Progenitor cell of endocrine pancreas (in vitro differentiated cells): ENCODE measurements at places on chromosomes 6 and 20.
A peak's percentile ranks its signal among the peaks of the same experiment; 100 is the strongest.

GRCh38 chr6:157710604-157711003, 112.4 kb upstream of the SNX9 start:
- DNase-seq, result no peak

DNA sequence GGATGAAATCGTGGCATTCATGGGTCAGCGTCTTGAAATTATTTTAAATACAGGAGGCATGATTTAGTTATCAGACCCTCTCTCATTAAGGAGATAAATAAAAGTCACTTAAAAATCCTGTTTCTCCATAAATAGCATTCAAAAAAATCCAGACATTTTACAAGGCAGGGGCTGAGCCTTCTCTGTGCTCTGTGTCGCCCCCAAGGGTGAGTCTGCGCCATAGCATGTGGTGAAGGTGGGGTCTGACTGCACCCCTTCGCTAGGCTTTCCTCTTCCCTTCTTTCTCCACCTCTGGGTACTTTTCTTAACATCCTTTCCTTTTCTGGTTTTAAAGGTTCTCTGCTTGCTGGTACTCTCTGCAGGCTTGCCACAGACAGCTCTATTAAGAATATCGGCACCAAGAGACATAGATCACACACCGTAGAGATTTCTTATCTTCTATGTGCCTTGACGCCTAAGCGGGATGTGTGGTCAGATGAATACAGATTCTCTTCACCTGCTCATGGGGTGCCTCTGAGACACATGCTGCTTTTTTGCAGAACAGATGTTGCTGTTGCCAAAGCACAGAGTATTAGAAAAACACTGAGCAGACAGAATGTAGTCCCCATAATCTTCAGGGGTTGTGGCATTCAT, 20.1 kb upstream of the FAM209A start:
- DNase-seq, result no peak

- no peak for DNase-seq
Measured at GRCh38 chr6:56649053-56649769, 6.5 kb upstream of the DST start.

DNA sequence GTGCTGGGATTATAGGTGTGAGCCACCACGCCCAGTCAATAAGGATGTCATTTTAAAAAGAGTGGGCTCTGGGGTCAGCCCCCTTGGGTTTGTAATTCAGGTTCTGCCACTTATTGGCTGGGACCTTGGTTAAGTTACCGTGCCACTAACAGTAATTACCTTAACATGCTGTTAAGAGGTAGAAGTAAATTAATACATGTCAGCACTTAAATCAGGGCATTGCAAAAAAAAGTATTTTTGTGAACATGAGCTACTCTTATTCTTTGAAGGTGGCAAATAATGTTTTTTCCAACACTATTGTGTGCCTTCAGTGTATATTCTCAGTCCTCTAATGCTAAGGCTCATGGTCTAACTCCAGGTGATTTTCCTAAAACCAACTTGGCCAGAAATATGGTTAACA, 109.5 kb downstream of the F13A1 start:
- DNase-seq, result no peak

GRCh38 chr6:33987531-33988021, 158.3 kb downstream of the GRM4 start:
- DNase-seq, result no peak

DNA sequence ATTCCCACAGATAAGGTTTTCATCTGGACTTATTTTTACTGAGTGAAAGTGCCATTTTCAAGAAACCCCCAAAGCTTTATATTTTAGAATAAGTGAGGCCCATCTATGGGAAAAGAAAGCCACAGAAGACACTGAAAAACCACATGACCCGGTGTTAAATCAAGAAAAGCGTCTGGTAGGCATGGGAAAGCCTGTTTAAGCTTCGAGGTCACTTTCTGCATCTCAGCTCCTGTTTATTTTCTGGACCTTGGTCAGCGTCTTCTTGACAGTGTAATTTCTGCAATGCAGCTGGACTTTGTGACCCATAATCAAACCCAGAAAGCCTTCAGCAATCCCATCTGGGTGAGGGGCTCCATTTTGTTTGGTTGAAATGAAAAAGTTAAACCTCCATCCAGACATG, 59.6 kb upstream of the NEDD9 start:
- DNase-seq, result no peak

DNA sequence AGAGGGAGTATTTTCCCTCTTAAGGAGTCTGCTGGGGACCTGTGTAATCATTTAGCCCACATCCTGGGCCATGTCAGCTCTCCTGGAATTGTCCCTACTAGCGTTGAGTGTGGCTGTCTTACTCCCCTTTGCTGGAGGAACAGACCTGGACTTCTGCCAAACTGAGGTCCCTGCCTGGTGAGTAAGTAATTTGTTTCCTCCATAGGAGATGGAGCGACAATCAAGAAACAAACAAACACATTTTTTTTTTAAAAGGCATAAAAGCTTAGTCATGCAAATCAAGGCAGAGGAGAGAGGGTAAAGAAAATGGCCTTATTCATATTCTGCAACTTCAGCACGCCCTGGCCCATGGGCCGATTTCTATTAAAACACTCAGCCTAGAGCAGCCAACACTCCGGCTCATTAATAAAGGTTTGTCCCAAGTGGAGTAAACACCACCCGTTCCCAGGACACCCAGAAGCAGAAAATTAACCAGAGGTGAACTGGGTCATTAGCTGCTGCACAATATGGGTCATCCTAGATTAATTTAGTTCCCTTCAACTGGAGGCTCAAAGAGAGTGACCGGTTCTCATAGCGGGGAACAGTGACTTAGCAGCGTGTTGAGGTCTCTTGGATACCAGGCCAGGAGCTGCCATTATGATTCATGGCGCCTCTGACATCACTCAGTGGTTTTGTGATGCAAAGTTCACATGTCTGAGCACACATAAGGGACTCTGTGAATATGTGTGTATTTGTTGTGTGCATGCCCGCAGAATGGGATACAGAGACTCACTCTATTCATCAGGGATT, 165.0 kb upstream of the SULF2 start:
- no peak for DNase-seq

- DNase-seq, result no peak
Measured at GRCh38 chr20:50664254-50664653, 27.1 kb downstream of the RIPOR3 start.

- DNase-seq, result no peak
Measured at GRCh38 chr6:109457562-109457996, 2.0 kb upstream of the MICAL1 start.

DNA sequence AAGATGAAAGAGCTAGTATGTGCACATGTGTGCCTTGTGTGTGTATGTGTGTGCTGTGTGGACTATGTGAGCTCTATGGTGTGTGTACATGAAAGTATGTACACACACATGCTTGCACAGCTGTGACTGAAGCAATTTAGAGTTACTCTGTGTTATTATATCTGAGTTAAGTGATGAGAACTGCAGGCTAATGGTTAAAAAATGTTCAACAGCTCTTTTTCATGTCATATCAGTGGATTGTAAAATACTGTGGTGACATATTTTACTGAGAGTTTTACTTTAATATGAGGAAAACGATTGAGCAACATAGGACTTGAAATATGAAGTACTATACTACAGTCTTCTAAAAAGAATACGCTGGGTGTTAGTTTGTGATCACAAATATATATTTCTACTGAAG, 195.7 kb upstream of the KCNK16 start:
- DNase-seq, result no peak

DNA sequence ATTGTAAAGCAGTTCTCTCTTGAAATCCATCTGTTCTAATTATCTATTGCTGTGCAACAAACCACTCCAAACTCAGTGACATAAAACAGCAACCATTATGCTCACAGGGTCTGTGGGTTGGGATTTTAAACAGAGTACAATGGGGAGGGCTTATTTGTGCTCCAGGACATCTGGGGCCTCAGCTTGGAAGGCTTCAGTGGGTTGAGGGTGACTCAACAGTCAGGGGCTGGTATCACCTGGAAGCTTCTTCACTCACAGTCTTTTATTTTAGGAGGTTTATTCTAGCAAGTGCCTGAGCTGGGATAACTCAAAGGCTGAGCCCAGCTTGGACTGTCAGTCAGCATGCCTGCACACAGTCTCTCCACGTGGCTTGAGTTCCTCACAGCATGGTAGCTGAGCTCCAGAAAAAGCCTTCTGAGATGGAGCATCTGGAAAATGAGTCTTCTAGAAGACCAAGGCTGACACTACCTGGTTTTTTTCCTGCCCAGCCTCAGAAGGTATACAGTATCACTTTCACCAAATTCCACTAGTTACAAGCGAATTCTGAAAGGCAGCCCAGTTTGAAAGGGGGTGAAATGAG, 234.6 kb upstream of the ID4 start:
- no peak for DNase-seq

DNA sequence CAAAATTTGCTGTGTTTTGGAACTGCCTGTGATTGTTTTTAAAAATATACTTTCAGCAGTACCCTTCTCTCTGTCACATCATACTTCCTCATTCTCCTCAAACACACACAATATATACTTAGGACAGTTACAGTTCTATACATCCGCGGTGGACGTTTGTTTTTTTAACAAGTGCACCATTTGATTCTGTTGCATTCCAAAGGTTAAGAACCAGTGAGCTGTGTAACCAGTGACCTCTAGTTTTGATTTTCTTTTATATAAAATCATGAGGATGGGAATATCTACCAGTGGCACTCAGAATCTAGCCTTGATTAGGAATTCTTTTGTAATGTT, 152.8 kb downstream of the CARMIL1 start:
- no peak for DNase-seq

DNA sequence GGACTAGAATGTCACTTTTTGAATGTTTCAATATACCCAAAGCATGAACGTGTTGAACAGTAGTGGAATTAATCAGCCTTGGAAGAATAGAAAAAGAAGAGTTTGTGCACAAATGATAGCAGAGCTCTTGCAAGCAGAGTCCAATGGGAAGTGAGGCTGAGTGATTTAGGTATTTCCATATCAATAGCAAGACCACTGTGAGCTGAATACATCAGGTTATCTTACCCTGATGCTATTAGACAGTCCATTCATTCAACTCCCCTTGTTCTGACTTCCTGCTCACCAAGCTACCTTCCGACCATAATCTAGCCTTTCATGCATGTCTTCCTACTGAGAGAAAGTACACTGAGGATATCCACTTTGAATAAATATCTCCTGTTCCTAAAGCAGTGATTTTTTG, 349.2 kb upstream of the RNF217 start:
- DNase-seq, result no peak

DNA sequence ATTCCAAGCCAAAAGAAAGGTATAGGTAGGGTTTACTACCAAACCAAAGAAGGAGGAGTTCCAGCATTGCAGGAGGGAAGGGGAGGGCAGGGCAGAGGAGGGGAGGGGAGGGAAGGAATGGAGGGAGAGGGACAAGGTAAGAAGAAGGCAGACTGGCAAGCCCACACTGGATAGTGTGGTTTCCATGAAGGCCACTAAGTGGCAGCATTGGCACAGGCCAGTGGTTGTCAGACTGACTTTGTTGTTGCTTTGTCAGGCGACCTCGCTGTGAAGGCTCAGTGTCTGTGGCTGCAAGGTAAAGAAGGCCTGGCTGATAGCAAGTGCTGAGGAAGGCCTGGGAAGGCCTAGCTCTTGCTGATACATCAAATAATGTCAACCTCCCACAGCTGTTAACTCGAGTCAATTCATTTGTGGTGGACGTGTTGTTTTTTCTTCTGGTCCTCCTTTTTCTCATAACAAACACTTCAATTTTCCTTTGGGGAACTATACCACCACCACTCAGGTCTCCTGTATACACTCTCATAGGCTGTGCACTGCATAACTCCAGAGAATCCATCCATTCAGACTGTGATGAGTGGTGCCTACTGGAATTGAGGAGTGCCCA, 7.7 kb upstream of the ZNF334 start:
- peak; percentile 22 for DNase-seq

GRCh38 chr20:37901654-37902503, 1.0 kb upstream of the VSTM2L start:
- DNase-seq, result peak; percentile 33

GRCh38 chr20:40894237-40894630, 134.4 kb upstream of the TOP1 start:
- no peak for DNase-seq

GRCh38 chr6:111119571-111120329, 32.4 kb downstream of the SLC16A10 start:
- no peak for DNase-seq

GRCh38 chr20:39278230-39278788, 316.2 kb downstream of the DHX35 start:
- DNase-seq, result no peak

DNA sequence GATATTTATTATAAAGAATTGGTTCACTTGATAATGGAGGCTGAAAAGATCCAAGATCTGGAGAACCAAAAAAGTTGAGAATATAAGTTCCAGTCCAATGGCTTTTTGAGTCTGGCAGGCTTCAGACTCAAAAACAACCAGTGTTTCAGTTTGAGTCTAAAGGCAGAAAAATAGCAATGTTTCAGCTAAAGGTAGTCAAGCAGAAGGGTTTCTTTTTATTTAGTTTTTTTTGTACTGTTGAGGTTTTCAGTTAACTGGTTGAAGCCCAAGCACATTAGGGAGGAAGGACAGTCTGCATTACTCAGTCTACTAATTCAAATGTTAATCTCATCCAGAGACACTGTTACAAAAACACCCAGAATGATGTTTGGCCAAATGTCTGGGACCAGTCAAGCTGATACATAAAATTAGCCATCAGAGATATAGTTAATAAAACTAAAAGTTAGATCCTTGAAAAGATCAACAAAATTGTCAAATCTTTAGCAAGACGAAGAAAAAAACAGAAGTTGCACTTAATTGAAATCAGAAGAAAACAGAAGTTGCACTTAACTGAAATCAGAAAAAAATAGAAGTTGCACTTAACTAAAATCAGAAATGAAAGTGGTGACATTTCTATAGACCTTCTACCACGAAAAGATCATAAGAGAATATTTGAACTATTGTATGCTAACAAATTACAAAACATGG, 980.3 kb upstream of the FLRT3 start:
- no peak for DNase-seq

DNA sequence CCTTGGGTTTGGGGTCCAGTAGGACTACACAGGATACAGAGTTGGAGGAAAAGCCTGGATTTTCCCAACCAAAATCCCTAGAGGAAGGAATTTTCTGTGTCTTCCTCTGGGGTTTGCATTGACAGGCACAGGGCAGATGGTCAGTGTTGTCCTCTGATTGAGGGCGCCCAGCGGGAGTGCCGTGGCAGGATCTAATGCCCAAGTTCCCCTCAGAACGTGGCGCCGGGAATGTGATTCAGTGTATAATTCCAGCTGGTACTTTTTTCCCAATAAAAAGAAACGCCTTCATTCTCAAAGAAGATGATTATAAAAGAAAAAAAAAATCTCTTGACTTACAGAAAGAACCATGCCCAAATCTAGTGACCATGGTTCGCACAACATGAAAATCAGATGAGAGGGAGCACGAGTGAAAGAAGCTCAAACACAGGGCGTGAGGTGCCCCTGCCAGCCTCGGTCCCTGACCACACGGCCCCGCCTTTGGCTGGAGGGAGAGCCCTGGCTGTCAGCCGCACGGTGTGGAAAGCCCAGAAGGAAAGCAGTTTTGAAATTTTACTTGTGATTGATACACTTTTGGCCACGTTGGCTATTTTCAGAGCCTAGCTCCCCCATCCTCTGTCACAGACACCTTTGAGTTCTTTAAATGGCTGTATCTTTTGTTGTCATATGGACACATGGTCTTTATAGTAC, 31.6 kb downstream of the VEGFA start:
- DNase-seq, result no peak

GRCh38 chr20:48824830-48825565, 2.8 kb downstream of the PREX1 start:
- no peak for DNase-seq

- no peak for DNase-seq
Measured at GRCh38 chr20:33675136-33675959, 1.1 kb upstream of the NECAB3 start.

- DNase-seq, result no peak
Measured at GRCh38 chr20:31723069-31723318, 326 bp upstream of the BCL2L1 start.
